CD4-positive, alpha-beta T cell treated with Interleukin-15 for 4 hours (primary cell): ENCODE measurements at places on chromosomes 12 and 14.

DNA sequence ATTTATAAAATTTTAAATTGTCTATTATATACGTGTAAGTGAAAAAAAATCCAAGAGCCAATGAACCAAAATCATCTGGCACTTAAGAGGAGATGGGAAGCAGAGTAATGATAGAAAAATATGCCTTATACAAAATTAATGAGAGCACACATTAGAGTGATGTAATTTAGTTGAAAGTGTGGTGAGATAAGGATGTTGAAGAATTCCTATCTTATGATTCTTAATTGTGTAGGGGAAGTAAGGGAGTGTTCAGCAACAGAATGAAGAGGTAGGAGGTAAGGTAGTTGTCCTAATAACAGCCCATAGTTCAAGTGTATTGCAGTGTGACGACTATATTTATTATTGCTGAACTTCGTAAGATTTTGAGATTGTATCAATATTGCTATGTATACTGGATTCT lies 843.4 kb upstream of the FLRT2 start:
- DNase-seq: no peak

GRCh38 chr12:132774646-132775275 lies 13.1 kb upstream of the ANKLE2 start:
- DNase-seq: no peak

- DNase-seq: peak; percentile 38
Measured at GRCh38 chr14:97299661-97300060, 502.5 kb downstream of the VRK1 start.

GRCh38 chr14:48435221-48435620 lies 759.8 kb upstream of the MDGA2 start:
- no peak for DNase-seq

DNA sequence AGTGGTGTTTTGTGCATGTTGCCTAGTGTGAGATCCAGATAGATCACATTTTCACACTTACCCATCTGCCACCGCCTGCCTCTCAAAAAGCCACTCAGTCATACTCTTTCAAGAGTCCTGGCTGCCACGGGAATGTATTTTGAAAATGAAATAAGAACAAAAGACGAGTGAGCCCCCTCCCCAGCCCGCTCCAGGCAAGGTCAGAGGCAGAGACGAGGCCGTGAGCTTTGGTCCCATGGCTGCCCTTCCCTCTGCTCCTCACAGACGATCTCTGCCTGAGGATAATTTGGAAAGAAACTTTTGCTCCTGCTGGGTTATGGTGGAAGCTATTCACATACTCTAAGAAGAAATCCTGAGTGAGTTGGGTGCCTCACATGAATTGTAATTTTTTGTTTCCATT lies 924.3 kb downstream of the BCL11B start:
- no peak for DNase-seq

GRCh38 chr12:76549131-76549530 lies 10.4 kb downstream of the OSBPL8 start:
- DNase-seq: no peak

DNA sequence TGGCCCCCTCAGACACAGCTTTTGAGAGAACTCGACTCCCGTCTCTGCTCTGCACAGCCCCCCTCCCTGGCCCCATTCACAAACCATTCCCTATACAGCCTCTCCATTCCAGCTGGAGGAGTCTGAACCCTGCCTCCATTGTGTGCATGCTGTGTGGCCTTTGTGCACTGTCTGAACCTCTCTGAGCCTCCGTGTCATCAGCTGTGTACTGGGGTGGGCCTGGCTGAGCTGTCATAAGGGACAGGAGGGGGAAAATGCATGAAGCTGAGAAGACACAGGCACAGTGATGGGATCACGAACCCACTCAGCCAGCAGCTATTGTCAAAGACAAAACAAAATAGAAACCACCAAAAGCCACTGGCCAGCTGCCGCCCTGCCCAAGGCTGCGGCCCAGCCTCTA lies 130.8 kb downstream of the RFLNA start:
- DNase-seq: no peak

- DNase-seq: no peak
Measured at GRCh38 chr14:36452860-36453259, 67.2 kb downstream of the NKX2-1 start.

GRCh38 chr14:70289138-70289537 lies 70.3 kb downstream of the COX16 start:
- DNase-seq: no peak

DNA sequence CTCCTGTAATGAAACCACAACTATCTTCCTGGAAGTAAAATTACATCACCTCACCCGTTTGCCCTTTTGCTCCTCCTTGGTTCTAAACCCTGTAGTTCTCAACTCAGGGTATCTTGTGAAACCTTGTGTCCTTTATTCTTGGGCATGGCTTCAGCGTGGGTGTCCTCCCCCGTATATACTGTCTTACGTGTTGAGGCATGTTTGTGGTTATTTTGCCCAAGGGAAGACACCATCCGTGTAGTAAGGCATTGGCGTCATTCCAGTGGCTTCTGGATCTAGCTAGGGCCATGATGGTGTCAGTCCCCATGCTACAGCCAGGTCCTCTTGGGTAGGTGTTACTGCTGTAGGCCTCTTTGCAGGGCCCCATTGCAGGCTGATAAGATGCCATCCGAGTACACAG lies 115.4 kb downstream of the ZFP36L1 start:
- DNase-seq: no peak

GRCh38 chr12:107990325-107990724 lies 138.8 kb upstream of the WSCD2 start:
- peak; percentile 31 for DNase-seq

DNA sequence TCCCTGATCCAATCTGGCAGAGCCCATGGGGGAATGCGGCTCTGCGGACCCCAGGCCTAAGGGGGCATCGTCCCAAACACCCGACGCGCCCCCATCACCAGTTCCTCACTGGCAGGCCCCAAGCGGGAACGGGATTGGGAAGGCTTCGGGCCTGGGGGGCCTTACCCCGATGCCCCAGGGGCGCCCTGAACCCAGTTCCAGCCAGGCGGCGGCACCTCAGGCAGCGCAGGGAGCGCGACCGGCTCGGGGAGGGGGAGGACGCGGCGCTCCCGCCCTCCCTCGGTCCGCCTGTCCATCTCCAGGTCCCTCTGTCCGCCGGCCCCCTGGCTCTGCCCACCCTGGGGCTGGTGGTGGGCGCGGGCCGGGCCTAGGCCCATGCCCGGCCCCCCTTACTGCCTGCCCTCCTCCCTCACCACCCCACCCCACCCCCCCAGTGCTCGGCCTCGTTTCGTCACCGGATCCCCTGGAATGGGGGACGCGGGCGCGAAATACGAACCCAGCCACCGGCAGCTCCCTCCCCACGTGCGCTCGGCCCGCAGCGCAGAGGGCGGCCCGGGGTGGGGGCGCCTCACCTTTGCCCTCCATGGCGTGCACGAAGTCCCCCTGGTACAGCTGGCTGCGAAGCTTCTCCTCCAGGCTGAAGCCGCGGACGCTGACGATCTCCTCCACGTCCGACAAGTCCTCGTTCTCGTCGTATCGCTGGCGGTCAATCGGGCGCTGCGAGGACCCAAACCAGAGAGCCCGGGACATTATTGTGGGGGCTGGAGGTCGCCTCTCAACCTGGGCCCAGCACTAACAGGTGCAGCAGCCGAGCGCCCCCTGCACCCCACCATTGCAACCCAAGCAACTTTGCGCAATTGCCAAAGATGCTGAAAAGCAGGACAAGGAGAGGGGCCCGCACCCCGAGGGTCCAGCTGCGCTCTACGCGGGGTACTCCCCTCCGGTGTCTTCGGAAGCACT lies 2.3 kb downstream of the KDM2B start:
- no peak for DNase-seq

DNA sequence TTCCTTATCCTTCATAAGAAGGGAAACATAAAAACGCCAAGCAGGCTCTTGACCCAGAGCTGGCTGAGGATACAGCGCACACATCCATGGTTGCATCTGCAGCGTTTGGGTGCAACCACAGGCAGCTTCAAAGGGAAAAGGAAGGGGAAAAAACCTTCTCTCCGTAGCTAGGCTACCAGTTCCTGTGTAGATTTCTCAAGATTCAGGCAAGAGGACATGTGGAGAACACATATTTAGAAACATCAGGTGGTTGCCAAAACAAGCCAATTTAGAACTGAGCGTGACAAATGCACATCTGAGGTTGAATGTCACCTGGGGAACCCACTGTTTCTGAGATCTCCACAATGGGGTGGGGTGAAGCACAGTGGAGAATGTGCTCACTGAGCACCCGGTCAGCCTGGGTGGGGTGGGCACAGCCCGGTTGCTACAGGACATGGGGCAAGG lies 78.3 kb upstream of the BDKRB2 start:
- peak; percentile 66 for DNase-seq

DNA sequence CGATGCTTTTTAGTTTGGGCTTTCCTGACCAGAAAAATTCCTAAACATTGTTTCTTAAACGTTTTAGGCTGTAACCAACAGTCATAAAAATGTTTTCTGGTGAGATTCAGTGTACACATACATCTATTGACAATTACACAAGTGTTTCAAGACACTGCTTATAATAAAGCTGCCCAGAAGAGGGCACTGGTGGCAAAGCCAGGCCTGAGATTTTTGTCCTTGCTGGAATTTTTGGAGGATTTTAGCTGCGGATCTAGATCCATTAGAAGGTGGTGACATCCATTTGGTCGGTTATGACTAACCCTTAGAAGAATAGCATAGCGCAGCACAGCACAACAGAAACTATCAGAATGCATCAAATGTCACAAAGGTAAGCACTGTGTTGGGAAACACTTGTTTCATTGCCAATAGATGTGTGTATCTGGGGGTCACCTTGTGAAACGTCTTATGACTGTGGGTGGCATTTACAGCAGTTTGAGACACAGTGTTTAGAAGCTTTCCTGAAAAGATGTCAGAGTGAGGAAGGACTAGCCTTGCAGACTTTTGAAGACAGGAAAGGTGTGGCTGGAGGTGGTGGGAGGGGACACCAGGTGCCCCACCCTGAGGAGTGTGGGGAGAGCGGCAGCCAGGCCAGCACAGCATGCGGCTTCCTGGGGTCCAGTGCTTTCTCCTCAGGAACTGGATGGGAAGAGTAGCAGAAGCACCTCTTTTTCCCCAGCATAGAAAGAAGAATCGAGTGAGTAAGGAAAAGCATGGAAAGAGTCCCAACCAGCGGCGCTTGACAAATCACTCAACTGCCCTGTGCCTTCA lies 54.7 kb upstream of the FKBP4 start:
- no peak for DNase-seq

- no peak for DNase-seq
Measured at GRCh38 chr14:99880651-99881420, 87.6 kb downstream of the EML1 start.

GRCh38 chr14:21032326-21033132 lies 2.1 kb downstream of the RNASE13 start:
- DNase-seq: no peak

DNA sequence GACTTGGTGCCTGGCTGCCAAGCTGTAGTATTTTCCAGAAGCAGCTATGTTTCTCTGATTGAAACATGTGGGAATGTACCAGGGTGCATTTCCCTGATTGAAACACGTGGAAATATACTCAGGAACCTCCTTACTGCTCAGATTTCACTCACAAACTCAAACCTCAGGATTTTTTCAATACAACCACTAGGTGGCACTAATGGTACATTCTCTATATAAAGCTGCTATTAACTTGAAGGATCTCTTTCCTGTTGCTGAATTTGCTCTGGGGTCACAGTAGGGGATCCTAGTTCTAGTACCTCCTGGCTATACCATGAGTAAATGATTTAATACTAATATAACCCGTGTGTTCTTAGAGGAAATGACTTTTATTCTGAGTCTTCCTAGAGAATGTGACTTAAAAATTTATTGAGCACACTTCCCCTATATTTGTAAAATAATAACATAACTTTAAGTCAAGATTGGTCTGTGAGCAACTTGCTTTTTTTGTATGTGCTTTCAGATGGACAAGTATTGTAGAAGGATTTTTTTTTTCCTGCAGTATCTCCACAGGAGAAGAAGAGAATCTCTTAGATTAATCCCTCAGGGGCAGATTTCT lies 173.8 kb upstream of the MIS18BP1 start:
- DNase-seq: peak; percentile 6

GRCh38 chr12:70365648-70366518 lies at the start of gene KCNMB4:
TSS of gene KCNMB4 (plus strand) at chr12:70366290. CDS start at chr12:70366735, 445 bp downstream.
- peak; percentile 57 for DNase-seq

DNA sequence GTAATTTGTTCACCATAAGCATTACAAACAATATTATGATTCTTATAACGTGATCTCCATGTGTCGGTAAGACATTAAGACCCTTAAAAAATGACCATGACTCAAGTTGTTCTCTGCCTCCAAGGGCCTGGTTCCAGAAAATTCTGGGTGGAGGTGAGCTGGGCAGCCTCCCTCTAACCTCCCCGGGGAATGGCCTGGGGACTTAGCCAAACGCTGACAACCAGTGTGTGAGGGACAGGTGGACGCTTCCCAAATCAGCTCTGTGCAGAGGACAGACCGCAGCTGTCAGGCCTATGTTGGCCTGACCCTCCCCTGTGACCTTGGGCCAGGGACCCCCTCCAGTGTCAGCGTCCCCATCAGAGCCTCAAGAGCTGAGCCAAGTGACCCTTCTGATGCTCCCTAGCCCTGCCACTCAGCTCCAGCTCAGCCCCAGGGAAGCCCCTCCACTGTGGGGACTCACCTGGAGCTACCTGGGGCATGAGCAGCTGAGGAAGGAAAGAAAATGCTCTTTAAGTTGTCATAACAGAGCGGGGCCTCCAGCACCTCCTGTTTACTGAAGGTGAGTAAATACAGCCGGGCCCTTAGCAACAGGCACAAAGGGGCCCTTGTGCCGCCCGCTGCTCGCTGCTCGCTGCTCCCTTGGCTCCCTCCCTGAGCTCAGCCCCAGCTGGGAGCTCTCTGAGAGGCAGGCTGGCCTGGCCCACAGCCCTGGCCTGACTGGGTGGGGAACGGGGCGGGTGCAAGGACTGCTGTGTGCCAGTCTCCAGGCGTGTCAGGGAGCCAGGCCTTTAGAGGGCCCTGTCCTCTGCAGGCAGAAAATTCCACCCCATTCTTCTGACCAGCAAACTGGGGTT lies 116.6 kb downstream of the CALM1 start:
- DNase-seq: no peak

- DNase-seq: no peak
Measured at GRCh38 chr12:127820271-127820670, 446.7 kb upstream of the TMEM132C start.

DNA sequence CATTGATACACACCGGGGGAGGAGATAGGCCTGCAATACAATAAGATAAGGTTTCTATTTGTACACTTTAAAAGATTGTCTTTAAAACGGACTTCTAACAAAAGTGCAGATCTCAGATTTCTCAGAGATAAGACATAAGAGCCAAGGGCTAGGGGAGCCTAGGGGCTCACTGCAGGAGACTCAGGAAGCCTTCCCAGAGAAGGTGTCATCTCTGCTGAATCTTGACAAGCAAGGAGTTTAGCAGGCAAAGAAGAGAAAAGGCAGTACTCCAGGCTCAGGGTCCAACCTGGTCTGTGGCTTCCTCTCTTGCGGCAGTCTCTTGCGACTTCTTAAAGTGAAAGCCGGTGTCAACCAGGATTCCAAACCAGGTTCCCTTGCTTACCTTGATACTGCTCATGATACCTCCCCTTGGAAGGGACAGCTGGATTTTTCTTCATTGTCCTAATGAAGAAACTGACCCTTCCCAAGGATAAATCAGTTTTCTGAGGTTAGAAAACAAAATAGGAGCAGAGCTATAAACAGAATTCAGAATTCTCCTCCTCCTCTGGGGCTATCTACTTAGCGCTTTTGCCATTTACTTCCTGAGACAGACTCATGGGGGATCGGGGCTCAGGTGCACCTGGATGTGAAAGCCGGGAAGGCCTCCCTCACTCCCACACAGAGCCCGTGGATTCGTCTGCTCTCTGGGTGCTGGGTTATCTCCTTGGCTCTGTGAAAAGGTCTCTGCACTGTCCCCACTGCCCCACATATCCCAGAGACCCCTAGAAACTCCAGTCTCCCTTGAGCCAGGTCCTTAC lies 1.7 kb upstream of the SCNN1A start:
- DNase-seq: no peak

- no peak for DNase-seq
Measured at GRCh38 chr12:47739979-47740378, 14.7 kb upstream of the ENDOU start.

GRCh38 chr12:53474077-53474476 lies 22.2 kb downstream of the PCBP2 start:
- peak; percentile 34 for DNase-seq
